Ovary (tissue), 10 donors: ENCODE measurements at places on chromosomes 6 and 20.

- H3K4me1 ChIP-seq: no peaks in the 10 kb centered on the region
- peaks cover 2% of the 10 kb centered on the region for H3K27me3 ChIP-seq
- no peak overlapping the region for H3K27ac ChIP-seq
- H3K4me3 ChIP-seq: no peak overlapping the region
Observed at GRCh38 chr6:140105857-140106256, 731.4 kb upstream of the CITED2 start.

GRCh38 chr20:50501972-50502745, 8.0 kb upstream of the PTPN1 start:
- H3K27ac ChIP-seq: peak overlapping the region; percentile 23
- no peaks in the 10 kb centered on the region for H3K36me3 ChIP-seq
- H3K4me3 ChIP-seq: no peak overlapping the region
- no peaks in the 10 kb centered on the region for H3K27me3 ChIP-seq
- H3K4me1 ChIP-seq: peaks cover 8% of the 10 kb centered on the region
- DNase-seq: peak; percentile 38

DNA sequence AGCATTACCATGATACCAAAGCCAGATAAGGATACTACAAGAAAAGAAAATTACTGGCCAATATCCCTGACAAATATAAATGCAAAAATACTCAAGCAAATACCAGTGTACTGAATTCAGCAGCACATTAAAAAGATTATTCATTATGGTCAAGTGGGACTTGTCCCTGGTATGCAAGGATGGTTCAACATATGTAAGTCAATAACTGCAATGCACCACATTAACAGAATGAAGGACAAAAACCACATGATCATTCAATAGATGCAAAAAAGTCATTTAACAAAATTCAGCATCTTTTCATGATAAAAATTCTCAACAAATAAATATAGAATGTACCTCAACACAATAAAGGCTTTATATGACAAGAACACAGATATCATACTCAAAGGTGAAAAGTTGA, 9.1 kb upstream of the DEFB125 start:
- no peak for DNase-seq
- no peaks in the 10 kb centered on the region for H3K27me3 ChIP-seq
- H3K27ac ChIP-seq: no peak overlapping the region
- no peaks in the 10 kb centered on the region for H3K36me3 ChIP-seq
- H3K4me1 ChIP-seq: no peaks in the 10 kb centered on the region

DNA sequence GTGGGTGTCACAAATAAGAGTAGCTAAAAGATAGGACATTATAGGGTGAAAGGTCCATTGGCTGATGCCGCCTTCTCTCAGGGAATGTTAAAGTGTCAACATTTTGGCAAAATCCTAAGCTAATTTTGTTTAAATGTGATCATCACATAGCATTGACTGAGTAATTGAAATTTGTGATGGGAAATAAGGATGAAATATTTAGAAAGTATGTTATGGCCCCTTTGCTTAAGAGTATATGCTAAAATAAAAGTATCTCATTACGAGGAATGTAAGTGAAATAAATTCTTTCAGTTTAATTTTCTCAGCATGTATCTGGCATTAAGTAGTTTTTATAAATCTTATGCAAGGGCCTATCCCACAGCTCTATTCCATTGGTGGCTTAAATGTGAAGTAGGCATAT, 229.2 kb downstream of the PRL start:
- no peak overlapping the region for H3K4me3 ChIP-seq
- no peaks in the 10 kb centered on the region for H3K36me3 ChIP-seq
- H3K27ac ChIP-seq: no peak overlapping the region
- no peaks in the 10 kb centered on the region for H3K27me3 ChIP-seq
- peaks cover 9% of the 10 kb centered on the region for H3K4me1 ChIP-seq

DNA sequence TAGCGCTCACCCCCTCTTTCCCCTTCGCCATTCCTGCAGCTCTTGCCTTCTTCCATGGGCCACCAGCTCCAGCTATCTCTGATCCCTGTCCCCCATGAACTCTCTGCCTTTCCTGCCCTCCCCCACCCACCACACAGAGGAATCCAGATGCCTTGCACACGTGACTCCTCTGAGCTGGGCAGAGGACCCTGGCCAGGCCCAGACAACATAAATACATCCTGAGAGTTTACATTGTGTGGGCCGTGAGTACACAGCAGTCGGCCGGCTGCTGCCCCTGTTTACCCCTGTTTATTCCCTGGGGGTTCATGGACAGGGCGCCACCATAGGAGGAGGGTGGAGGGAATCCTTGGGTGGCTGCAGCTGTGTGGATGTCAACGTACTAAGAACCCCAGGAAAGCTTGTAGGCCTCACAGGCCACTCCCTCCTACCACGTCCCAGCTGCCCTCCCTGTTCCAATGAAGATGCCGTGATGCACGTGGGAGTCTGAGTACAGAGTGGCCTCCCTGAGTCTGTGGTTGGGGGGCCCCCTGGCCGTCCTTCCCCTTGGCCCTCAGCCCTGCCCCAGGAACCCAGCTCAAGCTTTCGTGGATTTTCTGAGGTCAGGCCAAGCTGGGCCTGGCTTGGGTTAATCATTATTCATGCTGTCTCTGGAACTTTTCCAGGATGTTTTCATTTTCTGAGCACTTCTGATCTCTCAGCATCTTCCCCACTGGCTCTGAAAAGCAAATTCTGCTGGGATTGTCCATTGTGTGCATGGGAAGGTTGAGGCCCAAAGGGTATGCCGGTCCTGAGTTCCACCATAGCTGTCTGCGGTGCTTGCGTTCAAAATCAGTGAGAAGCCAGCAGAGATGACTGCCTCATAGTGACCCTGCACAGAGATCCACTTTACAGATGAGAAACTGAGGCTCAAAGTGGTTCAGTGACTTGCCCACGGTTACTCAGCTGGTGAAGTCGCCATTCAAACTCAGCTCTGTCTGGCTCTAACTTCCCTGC, 136.3 kb downstream of the MRPL14 start:
- peaks cover 12% of the 10 kb centered on the region for H3K4me1 ChIP-seq
- no peak overlapping the region for H3K4me3 ChIP-seq
- H3K27me3 ChIP-seq: no peaks in the 10 kb centered on the region
- H3K36me3 ChIP-seq: no peaks in the 10 kb centered on the region
- DNase-seq: peak; percentile 70
